B cell (primary cell): ENCODE measurements at places on chromosomes 16 and 17. TPM values are rescaled to one million over a fixed set of nuclear protein-coding genes. Genes with fewer than 3 reads are reported as not detected.
A peak's percentile ranks its signal among the peaks of the same experiment; 100 is the strongest.

DNA sequence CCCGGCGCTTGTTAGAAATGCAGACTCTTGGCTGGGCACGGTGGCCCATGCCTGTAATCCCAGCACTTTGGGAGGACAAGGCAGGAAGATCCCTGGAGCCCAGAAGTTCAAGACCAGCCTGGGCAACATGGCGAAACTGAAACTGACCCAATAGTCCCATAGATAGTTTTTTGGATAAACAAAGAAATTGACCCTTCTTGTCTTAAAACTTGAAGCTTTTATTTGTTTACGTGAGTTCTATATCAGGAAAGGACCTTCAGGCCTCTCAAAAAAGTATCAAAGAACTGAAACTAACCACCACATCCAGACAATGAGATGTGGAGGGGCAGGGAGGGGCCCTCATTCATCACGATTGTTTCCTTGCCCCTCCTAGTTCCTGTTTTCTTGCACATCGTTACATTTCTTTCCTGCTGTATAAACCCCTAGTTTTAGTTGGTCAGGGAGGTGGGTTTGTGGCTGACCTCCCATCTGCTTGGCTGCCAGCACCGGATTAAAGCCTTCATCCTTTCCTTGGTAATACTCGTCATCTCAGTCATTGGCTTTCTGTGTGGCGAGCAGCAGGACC, 29.9 kb upstream of the PRM1 start:
- peak; percentile 88 for DNase-seq

GRCh38 chr17:41973408-41973811, 6.8 kb downstream of the CNP start:
- no peak for DNase-seq

CDRT15L2 gene
- polyA plus RNA-seq: not detected in 2 replicates

- peak; percentile 29 for DNase-seq
Measured at GRCh38 chr16:50800074-50800473, 58.2 kb downstream of the CYLD start.

KRTAP1-5 gene
- polyA plus RNA-seq: not detected in 2 replicates

DNA sequence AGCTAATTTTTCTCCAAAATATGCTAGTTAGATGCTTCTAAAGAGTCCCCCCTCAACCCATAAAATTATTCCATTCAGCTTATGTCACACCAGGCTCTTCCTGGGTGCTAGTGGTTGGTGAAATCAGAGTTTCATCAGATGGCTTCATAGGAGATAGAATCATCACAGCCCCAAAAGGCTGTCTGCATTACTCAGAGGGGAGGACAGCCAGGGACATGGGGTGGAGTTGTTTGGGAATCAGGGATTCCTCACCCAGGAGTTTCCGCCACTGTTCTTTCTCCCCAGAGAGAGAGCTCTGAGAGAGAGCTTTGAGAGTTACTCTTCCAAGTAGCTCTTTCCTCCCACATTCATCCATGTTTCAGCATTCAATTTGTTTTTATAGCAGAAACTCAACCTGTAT, 288 bp upstream of the KRT34 start:
- no peak for DNase-seq
